ENCODE measurements at places on chromosomes 2 and 18.

DNA sequence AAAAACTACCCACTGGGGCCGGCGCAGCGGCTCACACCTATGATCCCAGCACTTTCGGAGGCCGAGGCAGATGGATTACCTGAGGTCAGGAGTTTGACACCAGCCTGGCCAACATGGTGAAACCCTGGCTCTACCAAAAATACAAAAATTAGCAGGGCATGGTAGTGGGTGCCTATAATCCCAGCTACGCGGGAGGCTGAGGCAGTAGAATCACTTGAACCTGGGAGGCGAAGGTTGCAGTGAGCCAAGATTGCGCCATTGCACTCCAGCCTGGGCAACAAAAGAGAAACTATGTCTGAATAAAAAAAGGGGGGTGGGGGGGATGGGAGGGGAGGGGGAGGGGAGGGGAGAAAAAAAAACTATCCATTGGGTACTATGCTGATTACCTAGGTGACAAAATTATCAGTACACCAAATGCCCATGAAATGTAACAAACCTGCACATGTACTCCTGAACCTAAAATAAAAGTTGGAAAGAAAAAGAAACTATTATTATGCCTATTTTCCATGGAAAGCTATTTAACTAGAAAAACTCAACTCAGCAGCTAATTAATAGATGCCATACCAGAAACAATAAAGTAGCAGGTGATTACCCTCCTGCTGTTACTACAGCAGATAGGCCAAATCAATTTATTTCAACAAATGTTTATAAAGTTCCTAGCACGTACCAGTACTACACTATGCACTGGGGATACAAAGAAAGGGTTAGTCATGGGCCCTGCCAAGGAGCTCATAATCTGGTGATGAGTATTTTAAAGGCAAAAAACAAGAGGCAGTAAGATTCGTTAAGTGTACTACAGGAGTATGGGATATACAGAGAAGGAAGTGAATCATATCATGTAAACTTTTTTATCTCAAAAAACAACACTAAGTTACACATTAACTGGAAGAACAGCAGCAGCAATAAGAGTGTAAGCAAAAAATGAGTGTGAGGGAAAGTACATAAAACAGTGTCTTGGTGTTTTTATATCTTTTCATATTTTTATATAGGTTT lies 112.8 kb upstream of the SLC39A10 start:
- DNase-seq = peak; percentile 91

DNA sequence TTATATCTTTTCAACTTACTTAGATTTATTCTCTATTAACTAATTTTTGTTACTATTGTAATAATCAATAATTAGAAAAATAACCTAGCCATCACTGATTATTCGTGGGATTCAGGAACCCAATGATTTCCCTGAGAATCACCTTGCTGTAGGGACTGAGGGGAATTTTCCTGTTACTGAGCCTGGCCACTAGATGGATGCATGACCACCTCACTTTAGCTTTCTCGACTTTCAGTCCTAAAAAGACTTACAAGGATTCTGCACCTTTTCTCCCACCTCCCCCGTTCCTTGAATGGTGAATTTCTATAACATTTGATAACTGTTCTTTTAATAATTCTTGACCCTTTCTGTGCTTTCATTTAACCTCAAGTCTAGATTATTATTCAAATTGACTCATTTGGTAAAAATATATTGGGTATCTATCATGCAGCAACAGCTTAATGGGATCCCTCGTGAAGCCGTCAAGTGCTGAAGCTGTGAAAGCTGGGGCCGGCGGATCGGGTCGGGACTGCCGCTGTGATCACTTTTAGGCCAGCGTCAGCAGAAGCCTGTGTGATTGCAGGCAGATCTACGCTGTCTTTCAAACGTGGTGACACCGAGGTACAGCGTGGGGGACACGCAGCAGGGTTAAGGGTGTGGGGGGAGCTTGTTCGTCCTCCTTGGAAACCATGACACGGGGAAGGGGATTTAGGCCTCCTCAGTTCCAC lies 38.8 kb upstream of the TMEM18 start:
- DNase-seq = peak; percentile 9

DNA sequence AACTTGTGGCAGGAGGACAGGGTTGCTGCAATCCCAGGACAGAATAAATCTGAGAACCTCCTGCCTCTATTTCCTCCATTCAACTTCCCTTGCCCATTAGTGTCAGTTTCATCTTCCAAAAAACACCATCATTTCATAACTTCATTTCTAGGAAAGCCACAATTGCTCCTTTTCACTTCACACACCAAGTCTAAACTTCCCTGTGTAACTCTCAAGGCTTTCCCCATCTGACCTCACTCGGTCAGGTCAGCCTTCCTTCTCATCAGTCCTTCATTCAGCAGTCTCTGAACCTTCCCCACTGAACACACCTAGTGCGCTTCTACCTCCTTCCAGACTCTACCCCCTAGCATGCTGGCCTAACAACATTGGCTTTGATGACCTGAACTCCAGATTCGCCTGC lies 35.8 kb downstream of the TCF7L1 start:
- DNase-seq = no peak

GRCh38 chr18:26470011-26470637 lies 78.2 kb downstream of the KCTD1 start:
- no peak for DNase-seq

GRCh38 chr18:7722955-7723354 lies 155.8 kb downstream of the PTPRM start:
- DNase-seq = no peak

- peak; percentile 49 for DNase-seq
Measured at GRCh38 chr2:105761931-105762515, 17.3 kb downstream of the NCK2 start.

DNA sequence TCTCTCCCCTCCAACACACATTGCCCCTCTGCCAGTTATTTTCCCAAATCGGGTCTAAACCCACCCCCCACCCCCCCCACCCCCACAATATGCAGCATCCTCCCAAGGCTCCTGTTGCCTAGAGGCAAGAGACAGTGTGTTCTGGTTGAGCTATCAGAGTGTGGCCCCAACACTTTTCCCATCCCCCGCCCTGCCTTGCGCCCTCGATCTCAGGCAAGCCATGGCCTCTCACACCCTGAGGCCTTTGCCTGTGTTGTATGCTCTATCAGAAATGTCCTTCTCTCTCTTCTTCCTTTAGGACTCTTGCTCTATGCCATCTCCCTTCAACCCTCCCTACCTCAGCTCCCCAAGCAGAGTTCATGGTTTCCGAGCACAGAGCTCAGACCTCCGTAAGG lies 9.5 kb upstream of the GRHL1 start:
- DNase-seq = no peak

DNA sequence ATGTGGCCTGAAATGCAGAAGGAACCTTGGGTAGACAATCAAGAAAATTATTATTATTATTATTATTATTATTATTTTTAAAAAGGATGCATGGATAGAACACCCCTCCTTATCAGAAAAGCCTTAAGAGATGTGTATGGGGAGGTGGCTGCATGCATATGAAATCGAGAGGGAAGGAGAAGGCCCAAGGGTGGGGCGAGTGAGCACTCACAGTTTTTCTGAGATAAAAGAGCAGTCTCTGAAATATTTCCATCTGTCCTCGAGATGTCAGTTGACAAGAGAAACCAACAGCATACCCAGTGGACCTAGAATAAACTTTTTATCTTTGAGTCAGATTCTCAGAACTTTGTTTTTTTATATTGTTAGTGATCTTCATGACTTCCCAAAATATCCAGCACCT lies 282.9 kb downstream of the GPD2 start:
- DNase-seq = no peak
